ENCODE measurements at places on chromosomes 12 and 14.

- DNase-seq: no peak
These were observed 25.8 kb downstream of the DACT1 start for GRCh38 chr14:58663494-58664111.

GRCh38 chr12:100404769-100405407 is 48.0 kb downstream of the SLC17A8 start:
- DNase-seq: peak; percentile 20

DNA sequence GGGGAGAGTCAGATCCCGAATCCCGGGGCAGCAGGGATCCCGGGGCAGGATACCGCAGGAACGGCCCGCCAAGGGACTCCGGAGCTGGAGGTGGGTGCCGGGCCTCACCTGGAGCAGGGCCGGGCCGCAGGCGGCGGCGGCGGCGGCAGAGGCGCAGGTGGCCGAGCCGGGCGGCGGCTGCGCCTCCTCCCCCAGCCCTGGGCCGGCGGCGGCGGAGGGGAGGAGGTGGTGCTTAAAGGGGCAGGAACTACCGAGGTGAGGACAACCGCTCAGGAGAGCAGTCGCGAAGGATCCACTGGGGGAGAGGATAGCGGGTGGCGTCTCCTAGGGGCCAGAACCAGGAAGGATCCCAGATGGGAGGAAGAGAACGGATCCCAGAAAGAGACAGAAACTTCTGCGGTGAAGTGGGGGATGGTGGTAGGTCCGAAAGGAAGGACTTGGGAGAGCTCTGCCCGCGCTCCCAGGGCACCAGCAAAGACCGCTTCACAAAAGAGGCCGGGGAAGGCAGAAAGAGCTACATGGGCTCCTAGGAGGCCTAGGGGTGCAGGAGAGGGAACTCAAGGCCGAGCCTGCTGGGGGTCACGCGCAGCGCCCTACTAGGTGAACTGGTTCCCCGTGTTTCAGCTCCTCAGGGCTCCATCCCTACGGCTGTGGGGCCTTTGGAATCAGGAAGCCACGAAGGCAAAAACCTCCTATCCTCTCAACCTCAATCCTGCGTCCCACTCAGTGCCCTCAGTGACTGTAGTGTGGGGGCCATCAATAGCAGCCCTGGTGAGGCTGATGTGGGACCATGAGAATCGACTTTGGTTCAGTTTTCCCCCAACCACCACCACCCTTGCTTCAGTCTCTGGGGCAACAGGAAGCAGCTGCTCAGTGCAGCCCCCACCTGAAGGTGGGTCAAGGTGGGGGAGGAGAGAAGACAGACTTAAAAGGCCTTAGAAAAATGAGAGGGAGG is 5.0 kb upstream of the BAZ2A start:
- DNase-seq: peak; percentile 86

- DNase-seq: no peak
These were observed 3.1 kb upstream of the LMO3 start for GRCh38 chr12:16608946-16609539.

GRCh38 chr12:115507951-115508722 is 769.4 kb downstream of the MED13L start:
- no peak for DNase-seq

Measured in GM20000 (cell line).